ENCODE measurements at places on chromosomes 1 and 21.

DNA sequence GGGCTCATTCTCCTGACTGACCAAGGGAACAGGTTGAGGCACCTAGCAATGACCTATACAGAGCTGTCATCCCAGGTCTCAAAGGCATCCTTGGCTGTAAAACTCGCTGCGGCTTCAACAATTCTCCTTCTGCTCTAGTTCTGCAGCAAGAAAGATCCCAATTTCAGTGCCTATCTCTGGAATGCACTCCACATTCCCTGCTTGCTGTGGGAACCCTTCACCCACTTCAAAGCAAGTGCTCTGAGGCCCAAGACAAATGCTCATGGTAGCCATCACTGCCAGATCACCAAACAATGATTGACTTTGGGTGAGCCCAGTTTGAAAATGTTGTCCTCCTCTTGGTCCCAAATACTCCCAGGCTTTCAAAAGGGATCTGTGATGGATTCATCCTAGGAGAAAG, 37.7 kb upstream of the FMO3 start:
- no peak for DNase-seq

DNA sequence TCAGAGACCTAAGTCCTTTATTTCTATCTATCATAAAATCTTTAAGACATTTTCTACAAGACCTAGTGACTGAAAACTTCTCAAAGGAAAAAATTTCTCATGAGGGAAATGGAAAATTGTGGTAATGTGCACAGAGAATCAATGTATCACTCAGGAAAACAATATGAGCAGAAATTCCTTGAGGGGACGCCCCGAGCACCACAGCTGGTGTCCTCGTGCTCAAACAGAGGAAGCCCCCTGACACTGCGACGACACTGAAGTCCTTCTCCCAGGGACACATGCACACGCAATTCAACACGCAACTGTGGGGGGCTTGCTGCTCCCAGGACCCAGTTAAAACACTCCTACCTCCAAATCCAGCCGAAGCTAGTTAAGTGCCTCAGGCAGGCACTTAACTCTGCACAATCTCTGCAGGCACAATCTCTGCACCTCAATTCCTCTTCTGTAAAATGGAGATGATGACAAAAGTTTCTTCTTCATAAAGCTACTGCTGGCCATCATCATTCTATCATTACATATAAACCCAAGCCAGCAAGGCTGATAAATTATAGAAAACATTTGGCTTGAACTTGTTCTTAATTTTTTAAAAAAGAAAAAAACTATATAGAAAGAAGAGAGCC, 16.0 kb downstream of the ZBTB17 start:
- no peak for DNase-seq

DNA sequence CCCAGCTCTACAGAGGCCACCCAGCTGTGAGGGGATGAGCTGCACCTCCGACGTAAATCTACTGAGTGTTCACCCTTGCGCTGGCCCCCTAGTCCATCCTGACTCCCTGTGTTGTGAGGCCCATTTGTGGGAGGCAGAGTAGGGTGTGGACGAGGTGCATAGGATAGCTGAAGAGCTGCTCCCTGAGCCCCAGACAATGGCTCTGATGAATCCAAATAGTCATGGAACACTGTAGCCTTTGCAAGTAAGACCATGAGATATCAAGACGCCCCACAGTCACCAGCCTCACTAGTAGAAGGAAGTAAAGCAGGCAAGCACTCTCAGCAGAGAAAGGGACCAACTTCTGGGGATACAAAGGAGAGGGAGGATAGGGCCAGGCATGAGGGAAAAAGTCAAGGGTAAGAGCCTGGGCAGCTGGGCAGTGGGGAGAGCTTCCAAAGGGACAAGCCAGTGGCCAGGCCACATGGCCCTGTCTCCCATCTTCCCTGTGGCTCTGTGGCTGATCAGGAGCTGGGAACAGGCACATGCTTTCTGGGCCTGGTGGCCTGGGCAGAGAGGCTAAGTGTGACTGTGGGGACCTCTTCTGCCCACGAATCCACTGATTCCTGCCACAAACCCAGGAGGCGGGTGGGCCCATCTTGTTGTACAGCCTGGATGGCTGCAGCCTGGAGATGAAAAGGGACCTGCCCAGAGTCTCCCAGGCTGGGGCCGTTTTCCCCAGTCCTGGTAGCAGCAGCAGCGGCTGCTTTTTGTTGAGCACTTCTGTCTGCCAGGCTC, 55.5 kb upstream of the EPS8L3 start:
- no peak for DNase-seq

GRCh38 chr1:67792741-67793458, 40.4 kb downstream of the GNG12 start:
- DNase-seq: no peak

DNA sequence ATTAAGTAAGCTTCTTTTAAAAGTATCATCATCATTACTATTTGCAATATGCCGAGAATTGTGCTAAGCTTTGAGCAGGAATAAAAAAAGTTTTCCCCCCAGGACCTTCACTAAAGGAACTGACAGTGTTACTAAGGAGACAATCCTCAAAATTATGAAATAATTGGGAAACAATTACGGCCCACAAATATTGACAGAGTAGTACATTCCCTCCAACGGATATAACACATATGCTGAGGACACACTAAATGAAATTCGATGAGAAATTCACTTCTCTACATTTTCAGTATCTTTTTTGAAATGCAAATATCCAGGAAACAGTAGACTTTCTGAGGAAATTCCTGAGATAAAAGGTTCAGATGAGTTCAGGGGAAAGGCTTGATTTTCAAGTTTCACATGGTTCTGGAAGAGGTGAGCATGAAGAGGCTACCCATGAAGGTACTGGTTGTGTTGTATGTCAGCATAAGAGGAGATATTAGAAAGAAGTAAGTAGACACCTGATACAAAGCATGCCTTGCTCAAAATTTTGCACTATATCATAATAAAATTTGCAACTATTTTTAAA, 171.2 kb upstream of the NR5A2 start:
- no peak for DNase-seq

DNA sequence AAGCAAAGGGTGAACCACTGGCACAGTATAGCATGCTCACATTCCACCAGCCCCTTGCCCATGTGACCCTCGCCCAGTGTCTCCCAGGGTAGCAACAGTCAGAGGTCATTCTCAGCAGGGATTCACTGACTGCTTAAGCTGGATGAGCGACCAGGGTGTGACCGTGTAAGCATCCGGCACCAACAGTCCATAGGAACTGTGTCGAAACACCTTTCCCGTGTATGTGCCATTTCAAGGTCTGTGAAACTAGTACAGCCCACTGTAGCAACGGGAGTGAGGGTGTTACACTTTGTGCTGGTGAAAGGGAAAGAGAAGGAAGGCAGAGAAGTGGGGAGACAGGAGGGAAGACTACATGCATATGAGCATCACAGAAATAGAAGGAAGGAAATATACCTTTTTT, 10.8 kb downstream of the PIK3C2B start:
- DNase-seq: no peak

- DNase-seq: peak; percentile 85
Measured at GRCh38 chr21:45421071-45421845, 16.3 kb downstream of the COL18A1 start.

GRCh38 chr21:30719401-30719800, 824 bp upstream of the KRTAP21-3 start:
- no peak for DNase-seq

- no peak for DNase-seq
Measured at GRCh38 chr1:86068841-86069756, 87.5 kb downstream of the COL24A1 start.

DNA sequence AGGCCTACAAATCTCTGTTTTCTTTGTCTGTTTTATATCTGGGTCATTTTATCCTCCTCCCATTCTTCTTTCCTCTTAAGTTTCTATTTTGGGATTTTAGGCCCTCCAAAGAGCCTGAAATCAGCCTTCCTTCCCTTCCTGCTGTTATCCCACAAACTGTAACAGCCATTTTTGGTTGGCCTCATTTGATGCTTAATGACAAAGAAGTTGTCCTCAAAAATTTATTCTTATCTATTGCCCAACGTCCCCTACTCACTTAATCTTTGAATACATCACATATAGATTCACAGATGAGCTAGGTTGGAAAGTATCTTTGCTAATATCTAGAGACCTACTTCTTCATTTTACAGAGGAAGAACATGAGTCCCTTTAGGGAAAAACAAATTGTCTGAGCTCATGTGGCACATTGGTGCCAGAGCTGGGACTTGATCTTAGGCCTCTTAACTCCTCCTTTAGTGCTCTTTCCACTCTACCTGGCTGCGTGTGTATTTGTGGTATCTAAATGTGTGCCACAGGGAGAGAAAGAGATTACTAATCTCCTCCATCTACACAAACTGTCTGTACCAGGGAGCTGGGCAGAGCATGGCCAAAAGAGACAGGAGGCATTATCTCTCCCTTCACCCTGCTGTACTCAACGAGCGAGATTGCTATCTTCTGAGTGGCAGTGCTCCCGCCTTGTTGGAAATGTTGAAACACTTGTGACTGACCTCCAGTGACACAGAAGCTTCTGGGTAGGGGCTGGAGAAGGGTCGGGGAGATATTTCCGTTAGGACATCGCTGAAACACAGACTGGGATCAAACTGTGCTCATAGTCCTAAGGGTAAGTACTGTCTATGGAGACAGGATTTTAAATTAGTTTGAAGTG, 30.1 kb downstream of the RHEX start:
- no peak for DNase-seq

- no peak for DNase-seq
Measured at GRCh38 chr1:151867765-151868411, 14.4 kb upstream of the THEM5 start.

DNA sequence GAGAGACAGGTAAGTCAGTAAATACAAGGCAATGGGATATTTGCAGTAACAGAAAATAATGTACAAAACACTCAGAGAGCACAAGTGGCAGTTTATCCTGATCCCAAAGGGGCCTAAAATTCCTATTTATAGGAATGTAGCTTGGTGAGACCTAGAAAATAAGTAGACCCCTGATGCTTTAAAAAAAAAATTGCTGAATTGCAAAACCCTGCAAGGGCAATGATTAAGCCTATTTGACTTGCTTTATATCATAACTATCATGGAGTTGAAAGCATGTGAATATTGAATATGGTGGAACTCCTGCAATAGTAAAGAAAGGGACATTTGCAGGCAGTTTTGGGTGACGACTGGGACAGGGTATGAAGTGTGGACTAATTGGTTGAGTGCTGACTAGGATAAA, 101.9 kb upstream of the C1orf21 start:
- no peak for DNase-seq

DNA sequence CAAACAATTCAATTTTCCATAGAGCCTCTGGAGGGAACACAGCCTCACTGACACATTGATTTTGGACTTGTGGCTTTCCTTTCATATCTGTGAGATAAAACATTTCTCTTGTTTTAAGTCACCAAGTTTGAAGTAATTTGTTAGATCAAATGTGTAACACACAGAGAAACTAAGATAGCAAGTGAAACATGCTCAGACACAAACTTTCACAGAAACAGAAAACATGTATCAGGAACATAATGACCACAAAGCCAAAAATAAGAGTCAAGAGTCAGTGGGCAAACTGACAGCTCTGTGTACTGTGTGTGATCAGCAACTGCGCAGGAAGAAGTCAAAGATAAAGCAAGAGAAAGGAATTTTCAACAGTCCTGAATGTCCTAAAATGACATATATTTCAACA, 1237.5 kb downstream of the AMY1C start:
- DNase-seq: no peak

DNA sequence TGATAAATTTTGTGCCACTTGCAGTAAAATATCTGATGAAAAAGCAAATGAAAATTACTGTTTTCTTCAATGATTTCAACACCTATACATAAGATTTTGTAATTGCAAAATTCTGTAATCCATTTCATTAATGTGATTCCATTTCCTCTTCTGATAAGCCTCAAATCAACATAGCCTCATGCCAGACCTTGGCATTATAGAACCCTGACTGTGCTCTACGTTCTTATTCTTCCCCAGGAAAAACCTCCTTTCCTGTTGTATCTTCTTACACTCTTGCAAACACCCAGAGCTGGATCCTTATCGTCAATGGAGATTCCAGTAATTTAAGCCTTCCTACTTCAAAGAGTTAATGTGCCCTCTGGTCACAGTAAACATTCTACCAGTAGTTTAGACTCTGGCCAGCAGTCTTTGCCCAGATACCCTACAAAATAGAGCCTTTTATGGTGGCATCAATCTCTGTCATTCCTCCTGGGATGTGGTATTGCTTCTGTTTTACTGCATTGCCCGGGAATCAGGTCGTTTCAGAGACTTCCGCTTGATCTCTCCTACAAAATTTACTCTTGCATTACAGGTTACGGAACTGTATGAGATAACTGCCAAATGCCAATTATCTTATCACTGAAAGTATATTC, 48.5 kb upstream of the CHRM3 start:
- DNase-seq: peak; percentile 43

- no peak for DNase-seq
Measured at GRCh38 chr1:8395433-8395866, 77.5 kb downstream of the SLC45A1 start.

- peak; percentile 92 for DNase-seq
Measured at GRCh38 chr1:33086384-33086850, 5.5 kb downstream of the AZIN2 start.

GRCh38 chr1:38043036-38043747, 3.4 kb downstream of the POU3F1 start:
- no peak for DNase-seq

GRCh38 chr1:231952154-231952553, 325.6 kb downstream of the DISC1 start:
- no peak for DNase-seq

GRCh38 chr1:6367381-6368012, 26.1 kb downstream of the ACOT7 start:
- no peak for DNase-seq

DNA sequence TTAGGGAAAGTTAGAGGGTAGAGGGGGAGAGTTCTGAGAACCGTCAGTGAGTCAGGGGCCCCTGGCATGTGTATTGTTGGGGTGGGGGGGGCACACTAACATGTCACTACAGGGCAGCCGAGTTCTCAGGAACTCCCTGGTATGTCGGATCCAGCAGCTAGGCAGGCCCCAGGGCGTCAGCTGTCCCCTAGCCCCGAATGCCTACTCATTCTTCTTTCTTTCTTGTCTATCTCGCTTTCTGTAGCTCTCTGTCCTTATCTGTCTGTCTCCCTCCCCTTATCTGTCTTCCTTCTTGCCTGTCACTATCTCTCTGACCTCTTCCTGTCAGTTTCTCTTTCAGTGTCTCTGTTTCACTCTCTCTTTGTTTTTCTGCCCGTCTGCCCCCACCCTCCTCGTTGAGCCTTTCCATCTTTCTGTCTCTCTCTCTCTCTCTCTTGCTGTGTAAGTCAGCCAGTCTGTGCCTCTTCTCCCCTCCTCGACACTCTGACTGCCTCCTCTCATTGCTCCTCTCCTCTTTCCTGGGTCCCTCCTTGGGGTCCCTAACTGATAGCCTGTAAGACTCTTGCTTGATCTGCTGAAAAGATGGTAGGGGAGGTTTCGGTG, 2.4 kb downstream of the NTRK1 start:
- DNase-seq: no peak

DNA sequence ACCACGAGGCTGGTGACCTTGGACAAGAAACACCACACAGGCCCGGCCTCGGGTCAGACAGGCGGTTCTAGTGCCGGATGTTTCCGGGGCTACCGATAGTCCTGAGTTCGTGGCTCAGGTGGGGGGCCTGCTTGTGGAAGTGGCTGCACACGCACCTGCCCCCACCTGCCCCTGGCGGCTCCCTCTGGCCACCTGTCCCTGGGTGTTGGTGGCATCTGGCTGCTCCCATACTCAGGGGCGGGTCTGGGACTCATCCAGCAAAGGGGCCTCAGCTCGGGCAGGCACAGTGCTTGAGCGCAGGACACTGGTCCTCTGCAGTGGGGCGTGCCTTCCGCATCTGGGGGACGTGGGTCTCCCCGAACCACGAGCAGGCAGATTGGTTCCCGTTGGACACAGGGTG, 33.6 kb downstream of the TP73 start:
- no peak for DNase-seq

GRCh38 chr1:37484325-37485051, 10.1 kb downstream of the ZC3H12A start:
- DNase-seq: no peak
